ENCODE measurements at places on chromosomes 2 and 18.

DNA sequence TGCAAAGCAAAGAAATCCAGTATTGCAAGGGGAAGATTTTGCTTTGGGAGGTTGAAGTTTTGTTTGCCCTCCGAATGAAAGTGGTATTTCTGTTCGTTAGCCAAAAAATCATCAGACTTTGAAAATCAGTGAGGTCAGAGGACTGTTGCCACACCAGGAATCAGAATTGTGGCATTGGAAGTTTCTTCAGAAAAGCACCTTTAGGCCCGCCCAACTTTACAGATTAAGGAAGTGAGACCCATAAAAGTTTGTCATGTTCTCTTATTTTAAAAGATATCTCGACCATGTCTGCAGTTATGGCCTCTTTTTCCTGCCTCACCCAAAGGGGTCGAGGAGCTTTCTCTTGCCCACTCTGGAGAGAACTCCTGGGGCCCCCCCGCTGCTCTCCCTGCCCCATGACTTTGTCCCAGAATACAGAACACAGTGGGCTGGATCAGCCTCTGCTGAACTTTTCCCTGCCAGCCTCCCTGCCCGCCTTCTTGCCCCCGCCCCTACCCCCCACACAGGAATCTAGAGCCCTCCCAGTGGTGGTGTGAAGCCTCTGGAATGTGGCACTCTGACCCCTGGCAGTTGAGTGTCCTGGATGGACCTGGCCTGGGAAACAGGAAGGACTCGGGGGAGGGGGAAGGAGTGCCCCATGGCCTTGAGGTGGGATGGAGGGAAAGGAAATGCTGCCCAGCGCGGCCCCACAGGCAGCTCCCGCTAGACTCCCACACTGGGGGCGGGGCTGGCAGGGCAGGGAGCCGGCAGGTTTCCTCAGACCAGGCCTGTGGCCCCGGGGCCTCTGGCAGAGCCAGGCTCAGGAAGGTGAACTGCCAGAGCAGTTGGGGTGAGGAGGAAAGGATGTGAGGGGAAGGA lies 25.3 kb downstream of the CRIM1 start:
- peak; percentile 63 for DNase-seq

DNA sequence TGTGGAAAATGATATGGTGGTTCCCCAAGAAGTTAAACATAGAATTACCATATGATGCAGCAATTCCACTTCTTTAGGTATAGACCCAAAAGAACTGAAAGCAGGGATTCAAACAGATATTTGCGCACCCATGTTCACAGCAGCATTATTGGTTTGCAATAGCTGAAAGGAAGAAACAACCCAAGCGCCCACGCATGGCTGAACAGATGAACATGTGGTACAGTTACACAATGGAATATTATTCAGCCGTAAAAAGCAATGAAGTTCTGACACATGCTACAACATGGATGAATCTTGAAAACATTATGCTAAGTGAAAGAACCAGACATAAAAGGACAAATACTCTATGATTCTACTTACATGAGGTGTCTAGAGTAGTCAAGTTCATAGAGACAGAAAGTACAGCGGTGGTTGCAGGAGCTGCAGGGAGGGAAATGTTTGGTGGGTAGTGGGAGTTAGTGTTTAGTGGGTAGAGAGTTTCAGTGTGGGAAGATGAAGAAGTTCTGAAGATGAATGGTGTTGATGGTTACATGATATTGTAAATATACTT lies 26.7 kb upstream of the ASPRV1 start:
- DNase-seq, result no peak

- no peak for DNase-seq
Measured at GRCh38 chr2:52862801-52863200, 904.8 kb upstream of the CHAC2 start.

DNA sequence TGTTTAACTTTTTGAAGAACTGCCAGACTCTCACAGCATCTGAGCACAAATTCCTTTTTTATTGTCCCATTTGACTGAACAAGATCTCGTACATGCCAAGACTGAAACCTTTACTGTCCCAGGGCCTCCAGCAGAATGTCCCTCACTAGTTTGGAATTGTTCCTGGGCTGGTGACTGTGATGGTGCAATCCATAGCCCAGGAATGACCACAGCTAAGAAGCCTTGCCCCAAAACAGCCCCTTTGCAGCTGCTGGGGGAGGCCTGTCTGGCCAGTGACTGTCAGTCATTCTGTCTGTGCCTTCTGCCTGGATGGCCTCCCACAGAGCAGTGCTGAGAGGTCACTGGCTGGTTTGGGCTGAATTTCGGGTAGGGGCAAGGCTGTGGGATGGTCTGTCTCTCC lies 184.5 kb upstream of the MSH6 start:
- DNase-seq, result no peak

- peak; percentile 89 for DNase-seq
Measured at GRCh38 chr2:6826081-6826913, 39.4 kb downstream of the CMPK2 start.

GRCh38 chr18:40921845-40922629 lies 1033.0 kb upstream of the PIK3C3 start:
- no peak for DNase-seq

- DNase-seq, result no peak
Measured at GRCh38 chr18:75652528-75652927, 225.0 kb upstream of the SMIM21 start.

- no peak for DNase-seq
Measured at GRCh38 chr2:238346544-238346943, 26.2 kb downstream of the TRAF3IP1 start.

DNA sequence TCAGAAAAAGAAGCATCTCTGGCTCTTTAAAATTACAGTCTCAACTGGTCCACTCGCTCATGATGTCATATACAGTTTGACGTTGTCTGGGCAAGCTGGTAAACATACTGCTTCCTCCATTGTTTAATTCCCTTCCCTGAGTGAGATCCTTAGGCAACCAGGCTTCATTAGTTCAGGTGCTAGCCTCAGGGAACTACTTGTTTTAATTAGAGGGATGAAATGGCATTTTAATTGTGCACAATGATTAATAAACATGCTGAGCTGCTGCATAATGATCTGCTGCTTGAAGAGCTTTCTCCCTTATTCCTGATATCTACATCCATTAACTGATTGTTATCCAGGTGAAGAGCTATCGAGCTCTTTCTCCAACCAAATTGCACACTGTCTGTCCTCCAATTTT lies 195.6 kb upstream of the ETAA1 start:
- DNase-seq, result no peak

DNA sequence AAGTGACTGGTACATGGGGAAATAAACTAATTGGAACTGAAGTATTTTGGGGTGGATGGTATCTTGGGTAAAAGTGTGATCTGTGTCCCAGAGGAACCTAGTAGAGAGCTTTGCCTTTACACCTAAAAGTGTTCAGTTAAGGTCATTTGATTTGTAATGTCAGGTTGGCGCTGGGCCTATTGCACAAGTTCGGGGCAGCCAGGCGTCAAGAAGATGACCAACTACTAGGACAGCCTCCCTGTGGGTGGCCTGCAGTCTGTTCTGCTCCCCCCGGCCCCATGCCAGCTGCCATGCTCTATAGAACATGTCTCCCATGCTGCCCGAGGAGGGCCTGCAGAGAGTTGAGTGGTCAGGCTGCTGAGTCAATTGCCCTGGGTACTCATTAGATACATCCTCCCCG lies 10.1 kb downstream of the RRM2 start:
- no peak for DNase-seq

DNA sequence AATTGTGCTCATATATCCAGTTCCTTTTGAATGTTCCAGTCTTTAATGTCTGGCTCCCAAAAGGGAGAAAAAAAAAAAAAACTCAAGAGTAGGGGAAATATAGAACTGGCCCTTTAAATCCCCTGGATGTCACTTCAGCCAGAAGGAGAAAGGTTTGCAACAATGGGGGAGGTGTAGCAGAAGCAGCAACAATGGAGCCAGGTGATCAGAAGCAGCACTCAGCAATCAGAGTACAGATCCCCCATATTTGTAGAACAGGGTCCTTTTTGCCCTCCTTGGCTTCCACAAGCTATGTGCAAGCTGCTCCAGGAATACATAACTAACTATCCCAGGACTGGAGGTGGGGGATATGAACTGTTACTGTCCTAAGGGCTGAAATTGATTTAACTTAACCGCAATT lies 25.8 kb upstream of the ZNF397 start:
- no peak for DNase-seq

DNA sequence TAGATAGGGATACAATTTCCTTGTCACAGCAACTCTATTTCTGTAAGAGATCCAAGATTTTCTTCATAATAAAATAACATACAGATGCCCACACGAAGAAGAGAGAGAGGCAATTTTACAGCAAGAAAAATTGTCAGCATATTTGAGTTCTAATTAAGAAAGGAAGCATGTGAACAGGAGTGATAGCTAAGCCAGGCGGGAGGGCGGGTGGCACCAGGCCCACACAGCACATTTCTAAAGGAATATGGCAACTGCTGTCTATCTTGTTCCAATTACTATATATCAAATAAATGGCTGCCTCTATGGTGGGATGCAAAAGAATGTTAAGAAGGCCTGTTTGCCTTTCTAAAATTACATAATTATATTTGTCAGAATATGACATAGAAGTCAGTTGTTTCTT lies 248.3 kb upstream of the DOK6 start:
- no peak for DNase-seq

GRCh38 chr2:158600155-158600802 lies 143.5 kb downstream of the PKP4 start:
- peak; percentile 96 for DNase-seq

DNA sequence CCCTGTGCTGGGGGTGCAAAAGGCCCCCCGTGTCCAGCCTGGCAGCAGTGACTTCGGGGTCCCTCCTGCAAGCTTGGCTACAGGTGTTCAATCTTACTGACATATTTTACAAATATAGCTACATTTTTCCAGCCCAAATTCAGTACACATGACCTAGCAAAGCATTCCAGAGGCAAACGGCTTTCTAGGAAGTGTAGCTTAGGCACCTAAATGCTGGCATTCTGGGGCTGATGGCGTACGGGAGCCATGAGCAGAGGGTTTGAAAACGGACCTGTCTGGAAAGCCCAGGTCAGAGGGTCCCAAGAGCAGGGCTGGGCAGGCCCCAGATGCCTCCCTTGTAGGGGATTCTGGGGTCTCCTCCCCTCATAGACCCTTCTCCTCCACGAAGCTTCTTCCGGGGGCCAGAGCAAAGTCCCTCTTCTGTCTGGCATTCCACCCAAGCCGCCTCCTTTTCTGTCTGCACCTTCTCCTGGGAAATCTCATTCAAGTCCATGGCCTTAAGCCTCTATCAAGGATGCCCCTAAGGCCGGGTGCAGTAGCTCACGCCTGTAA lies 63.3 kb upstream of the ASAP2 start:
- no peak for DNase-seq

DNA sequence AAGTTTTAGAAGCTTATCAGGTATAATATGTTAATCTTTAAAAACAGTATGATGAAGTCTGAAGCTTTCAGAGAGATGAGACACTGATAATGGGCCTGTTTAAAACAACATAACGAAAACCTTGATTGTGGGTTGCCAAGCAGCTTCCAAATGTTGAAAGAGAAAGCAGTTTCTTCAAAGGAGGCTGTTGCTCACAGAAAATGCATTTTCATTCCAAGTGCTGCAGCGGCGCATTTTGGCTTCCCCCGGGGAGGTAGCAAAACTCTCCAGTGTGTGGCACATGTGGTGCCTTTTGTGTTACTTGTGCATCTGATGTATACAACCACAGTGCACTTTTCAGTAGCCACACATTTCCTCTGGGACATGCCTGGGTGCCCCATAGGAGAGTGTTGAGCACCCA lies 66.1 kb downstream of the TMEFF2 start:
- no peak for DNase-seq

- no peak for DNase-seq
Measured at GRCh38 chr2:136334967-136335366, 217.0 kb upstream of the CXCR4 start.

DNA sequence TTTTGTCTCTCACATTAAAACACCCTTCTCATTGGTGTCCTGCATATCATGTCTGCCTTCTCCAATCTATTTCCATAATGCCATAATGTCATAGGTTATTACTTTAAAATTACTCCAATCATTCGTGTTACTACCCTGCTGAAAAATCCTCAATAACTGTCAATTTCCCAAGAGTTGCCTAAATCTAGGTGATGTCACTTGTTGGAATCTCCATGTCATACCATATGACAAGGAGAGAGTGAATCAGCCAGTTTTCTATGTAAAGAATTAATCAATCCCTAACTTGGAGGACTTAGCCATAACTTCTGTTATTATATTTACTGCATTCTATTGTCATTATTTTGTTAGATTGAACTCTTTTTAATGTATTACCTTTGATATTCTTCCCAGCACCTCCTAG lies 62.5 kb downstream of the PHLPP1 start:
- peak; percentile 38 for DNase-seq

- DNase-seq, result no peak
Measured at GRCh38 chr2:68767031-68767961, 32.7 kb downstream of the ARHGAP25 start.

DNA sequence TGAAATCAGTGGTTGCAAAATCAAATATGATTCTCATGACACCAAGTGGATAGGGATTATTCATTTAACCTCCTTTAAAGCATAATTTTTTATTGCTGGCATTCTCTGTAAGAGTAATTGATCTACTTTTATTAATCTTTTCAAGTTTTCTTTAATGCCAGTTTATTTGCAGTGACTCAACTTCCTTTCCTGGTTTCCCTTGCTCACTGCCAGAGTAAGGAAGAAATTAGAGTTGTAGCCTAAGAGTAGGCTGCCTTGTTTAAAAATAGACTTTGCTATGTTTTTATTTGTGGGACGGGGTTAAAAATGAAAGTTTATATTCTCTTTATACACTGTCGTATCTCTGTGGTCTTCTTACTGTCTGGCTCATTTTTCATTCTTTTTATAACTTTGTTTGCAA lies 148.6 kb downstream of the WDR7 start:
- DNase-seq, result peak; percentile 26

DNA sequence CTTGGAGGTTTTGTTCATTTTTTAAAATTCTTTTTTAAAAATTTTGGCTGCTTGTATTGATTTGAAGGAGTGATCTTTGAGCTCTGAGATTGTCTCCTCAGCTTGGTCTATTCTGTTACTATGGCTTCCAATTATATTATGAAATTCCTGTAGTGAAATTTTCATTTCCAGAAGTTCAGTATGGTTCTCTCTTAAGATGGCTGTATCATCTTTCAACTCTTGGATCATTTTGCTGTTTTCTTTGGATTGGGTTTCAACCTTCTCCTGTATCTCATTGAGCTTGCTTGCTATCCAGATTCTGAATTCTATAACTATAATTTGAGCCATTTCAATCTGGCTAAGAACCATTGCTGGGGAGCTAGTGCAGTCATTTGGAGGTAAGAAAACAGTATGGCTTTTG lies 270.8 kb upstream of the NT5C1B start:
- no peak for DNase-seq

GRCh38 chr2:172464400-172465129 lies 37.2 kb downstream of the ITGA6 start:
- DNase-seq, result no peak

DNA sequence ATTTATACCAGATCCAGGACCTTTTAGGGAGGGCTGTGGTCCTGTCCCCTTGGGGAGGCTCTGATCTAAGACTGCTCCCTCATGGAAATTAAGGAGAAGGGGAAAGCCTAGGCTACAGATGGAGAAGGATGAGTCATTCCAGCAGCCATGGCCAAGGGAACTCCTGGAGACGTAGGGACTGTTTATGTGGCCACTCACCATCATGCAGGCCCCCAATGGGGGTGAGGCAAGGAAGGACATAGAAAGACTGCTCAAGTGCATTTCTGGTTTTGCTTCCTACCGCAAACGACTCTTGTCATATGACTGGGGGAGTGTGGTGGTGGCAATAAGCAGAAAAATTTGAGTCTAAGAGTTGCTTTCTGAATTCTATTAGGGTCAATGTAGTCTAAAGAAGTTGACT lies 54.0 kb upstream of the CYP1B1 start:
- DNase-seq, result peak; percentile 33

All from fibroblast of skin of back (primary cell).